Thymus (tissue), 14 donors: ENCODE measurements at places on chromosomes 7 and 10. TPM values are rescaled to one million over a fixed set of nuclear protein-coding genes. Genes with fewer than 3 reads are reported as not detected.
A peak's percentile ranks its signal among the peaks of the same experiment; 100 is the strongest.

Gene CARD11
- polyA plus RNA-seq = 19.4 TPM

Gene TCF7L2
- 11.1 TPM for polyA plus RNA-seq

Gene CHST3
- 2.5 TPM for polyA plus RNA-seq

Gene RASSF4
- 50.0 TPM for polyA plus RNA-seq

Gene KIF20B
- polyA plus RNA-seq = 4.4 TPM

Gene LOXL4
- polyA plus RNA-seq = 3.6 TPM

Gene FAM241B
- 8.3 TPM for polyA plus RNA-seq

Gene C10orf62
- not detected for polyA plus RNA-seq

Gene PYROXD2
- polyA plus RNA-seq = 17.8 TPM

DNA sequence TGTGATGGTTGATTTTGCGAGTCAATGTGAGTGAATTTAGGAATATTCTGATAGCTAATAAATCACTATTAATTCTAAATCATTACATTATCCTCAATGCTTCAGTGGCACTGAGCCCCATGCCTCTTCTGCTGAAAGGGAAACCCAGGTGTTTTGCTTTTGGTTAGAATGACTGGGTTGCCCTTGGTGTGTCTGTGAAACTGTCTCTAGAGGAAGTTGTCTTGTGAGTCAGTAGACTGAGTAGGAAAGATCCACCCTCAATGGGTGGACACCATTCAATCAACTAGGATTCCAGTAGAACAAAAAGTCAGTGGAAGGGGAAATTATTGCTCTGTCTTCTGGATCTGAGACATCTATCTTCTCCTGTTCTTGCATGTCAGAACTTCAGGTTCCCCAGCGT lies 472.4 kb downstream of the ANKRD7 start:
- DNase-seq = no peak

DNA sequence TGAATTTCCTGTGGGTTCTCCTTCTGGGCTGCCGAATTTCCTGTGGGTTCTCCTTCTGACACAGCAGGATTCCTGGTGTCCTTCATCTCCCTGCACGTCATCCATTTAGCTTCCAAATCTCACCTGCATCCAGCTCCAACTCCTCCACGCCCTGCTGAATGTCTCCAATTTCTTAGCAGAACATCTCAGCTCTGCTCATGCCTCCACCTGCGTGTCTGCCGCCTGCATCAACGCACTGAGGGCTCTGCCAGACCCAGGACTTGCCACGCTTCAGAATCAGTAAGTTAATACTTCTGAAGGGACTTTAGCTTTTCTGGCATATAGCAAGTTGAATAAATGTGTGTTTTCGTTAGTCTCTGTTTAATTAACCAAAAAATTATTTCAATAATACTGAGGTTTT lies 31.1 kb upstream of the VIPR2 start:
- DNase-seq = peak; percentile 15

GRCh38 chr10:4082861-4083260 lies 297.9 kb upstream of the KLF6 start:
- no peak for DNase-seq

DNA sequence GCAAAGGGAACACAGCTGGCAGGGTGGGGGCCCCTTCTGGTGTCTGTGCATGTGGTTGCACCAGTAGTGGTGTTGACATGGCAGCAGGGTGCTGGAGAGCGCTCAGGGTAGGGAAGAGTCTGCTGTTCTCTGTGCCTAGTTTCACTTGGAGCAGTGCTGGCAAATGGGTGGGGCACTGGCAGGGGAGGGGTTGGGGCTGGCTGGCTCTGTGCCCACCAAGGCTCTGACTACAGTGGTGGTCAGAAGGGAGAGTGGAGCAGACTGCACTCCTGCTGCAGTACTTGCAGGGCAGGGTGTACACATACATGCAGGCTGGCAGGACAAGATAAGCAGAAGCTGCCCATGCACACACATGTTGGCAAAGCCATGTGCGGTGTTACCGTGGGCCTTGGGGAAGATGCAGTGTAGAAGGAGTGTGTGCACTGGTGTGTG lies 18.2 kb downstream of the FAM25A start:
- DNase-seq = no peak

GRCh38 chr10:126013489-126014281 lies 117.3 kb downstream of the FANK1 start:
- DNase-seq = no peak

DNA sequence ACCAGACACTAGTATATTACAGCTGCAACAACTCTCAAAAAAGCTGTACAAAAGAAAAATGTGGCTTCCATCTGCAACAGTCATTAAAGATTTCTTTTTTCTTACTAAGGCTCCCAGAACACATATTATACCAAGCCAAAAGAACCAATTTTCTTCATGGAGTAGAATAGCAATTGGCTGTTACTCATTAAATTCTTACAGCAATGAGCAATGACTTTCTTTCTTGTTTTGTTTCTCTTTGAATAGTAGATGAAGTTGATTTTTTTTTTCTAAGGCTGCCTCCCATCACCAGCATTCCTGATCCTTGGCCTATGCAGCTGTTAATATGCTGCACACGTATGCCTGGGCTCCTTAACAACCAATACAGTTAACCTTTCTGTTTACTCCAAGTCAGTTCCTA lies 36.6 kb upstream of the SPOCK2 start:
- no peak for DNase-seq

- DNase-seq = no peak
These were observed 1.3 kb downstream of the CYTH3 start for GRCh38 chr7:6271060-6271658.

DNA sequence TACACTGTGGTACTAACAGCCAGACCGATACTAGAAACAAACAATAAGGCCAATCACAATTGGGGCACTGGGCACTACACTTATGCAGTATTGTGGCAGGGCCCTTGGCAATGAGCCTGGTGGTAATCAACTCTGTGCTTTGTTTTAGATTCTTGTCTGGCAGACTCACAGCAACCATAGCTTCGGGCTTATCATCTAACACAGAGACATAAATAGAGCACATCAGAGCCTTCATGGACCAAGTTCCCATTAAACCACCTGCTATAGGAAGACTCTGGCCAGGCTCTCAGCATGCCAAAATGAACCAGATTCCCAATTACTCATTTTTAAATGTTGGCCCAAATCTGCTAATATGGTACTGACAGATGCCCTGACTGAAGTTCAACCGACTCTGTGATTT lies 218.6 kb downstream of the DGKI start:
- DNase-seq = no peak

- no peak for DNase-seq
These were observed 284.7 kb downstream of the BICC1 start for GRCh38 chr10:58797356-58797755.

DNA sequence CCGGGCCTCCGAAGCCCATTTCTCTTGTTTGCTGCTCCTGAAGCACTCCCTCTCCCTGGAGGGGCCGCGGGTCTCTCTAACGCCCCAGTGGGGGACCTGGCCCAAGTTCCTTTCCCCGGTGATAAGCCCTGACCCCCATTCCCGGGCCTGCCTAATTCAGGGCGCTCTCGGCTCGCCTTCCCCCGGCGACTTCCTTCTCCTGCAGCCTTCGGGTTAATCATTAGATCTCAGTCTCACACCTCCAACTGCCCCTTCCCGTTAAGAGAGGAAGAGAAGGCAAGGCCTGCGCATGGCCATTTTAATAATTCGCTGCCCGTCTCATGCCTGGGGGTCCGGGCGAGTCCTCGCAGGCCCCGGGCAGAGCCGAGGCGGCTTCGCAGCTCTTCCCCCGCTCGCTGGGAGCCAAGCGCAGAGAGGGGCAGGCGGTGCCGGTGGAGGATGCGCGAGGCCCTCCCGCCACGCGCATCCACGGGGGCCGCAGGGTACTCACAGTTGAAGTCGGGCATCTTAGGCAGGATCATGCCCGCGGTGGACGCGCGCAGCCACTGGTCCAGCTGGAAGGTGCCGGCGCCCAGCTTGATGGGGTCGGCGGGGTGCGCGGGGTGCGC lies 1.2 kb downstream of the MNX1 start:
- no peak for DNase-seq

- no peak for DNase-seq
These were observed 92.5 kb upstream of the INHBA start for GRCh38 chr7:41795276-41795833.

GRCh38 chr10:115727129-115727528 lies 545.9 kb downstream of the GFRA1 start:
- DNase-seq = no peak

- no peak for DNase-seq
These were observed 134.2 kb downstream of the ELFN1 start for GRCh38 chr7:1804310-1804709.

GRCh38 chr7:79664884-79665676 lies 211.6 kb upstream of the MAGI2 start:
- DNase-seq = no peak

DNA sequence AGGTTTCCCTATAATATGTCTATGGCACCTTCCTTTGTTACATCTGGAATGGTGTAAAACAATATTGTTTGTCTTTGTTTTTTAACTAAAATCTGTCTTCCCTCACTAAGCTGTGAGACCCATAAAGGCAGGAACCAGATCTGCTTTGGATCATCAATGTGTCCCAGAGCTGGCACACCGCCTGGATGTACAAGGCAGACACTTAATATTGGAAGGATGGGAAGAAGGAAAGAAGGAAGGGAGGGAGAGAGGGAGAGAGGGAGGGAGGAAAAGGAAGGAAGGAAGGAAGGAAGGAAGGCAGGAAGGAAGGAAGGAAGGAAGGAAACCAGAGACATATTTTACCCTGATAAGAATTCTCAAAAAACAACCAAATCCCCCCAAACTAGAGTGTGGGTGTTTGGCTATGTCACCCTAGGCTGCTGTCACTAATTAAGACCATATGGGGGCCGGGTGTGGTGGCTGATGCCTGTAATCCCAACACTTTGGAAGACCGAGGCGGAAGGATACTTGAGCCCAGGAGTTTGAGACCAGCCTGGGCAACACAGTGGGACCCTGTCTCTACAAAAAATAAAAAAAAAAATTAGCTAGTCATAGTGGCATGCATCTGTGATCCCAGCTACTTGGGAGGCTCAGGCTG lies 59.6 kb downstream of the SH3PXD2A start:
- DNase-seq = no peak

DNA sequence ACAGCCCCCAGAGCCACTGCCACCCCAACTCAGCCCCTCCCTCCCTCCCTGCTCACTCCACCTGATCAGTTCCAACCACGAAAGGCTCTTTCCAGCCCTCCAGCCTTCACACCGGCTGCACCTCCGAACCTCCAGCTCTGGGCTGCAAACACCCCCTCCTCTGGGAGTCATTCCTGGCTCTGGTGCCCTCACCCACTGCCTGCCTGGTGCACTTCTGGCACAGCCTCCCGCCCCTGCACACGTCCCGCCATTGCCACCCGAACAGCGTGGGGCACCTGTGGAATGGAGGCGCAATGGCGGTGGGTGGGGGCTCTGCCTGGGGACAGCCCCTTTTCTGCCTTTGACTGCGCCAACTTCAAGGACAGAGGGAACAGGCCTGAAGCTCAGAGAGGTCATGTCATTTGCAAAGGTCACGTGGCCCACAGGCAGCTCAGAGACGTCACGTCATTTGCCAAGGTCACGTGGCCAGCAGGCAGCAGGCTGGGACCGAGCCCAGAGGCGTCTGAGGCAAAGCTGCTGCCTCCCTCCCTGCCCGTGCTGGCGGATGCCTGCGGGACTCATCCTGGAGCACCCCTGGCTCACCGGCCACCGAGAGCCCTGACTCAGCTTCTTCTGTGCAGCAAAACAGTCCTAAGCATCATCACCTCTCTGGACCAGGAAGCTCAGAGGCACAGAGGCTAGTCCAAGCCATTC lies 76.0 kb upstream of the DNAAF5 start:
- no peak for DNase-seq

DNA sequence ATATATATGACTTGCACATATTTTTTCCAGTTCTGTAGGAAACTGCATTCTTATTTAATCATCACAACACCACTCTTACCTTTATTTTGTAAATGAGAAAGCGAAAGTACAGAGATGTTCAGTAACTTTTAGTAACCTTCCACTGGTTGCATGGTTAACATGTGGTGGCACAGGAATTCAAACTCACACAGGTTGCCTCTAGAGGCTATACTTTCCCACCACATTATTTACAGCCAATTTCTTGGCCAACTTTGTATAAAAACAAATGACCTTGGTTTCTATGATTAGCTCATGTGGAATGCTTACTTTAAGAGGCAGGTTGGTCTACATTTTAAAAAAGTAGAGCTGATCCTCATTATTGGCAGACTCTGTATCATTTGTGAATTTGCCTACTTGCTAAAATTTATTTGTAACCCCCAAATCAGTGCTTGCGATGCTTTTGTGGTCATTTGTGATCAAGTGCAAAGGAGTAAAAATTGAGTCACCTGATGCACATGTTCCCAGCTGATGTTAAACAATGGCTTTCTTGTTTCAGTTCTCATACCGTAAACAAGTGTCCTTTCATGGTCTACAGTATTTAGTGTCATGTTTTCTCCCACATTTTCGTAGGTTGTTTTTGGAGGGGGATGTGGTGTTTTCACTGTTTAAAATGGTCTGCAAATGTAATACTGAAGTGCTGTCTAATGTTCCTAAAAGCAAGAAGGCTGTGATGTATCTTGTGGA lies 14.8 kb downstream of the BBS9 start:
- DNase-seq = no peak
